ENCODE measurements at places on chromosomes 3 and 15.

DNA sequence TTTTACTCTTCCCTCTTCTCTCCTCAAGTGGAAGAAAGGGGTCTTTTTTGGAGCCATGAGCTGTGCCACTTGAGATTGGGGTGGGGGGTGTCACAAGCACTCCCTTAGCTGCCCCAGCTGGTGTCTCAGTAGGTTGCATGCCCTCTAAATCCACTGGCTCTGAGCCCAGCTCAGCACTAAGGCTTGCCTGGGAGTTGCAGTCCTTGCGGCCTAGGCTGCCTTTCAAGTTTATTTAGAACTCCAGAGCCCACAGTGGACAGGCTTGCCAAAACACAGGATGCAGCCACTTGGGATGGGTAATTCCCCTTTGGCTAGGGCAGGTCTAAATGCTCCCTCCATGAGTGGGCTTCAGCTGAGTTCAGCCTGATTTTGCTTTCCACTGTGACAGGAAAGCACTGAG is 24.7 kb downstream of the C3orf20 start:
- no peak for DNase-seq

GRCh38 chr15:92098869-92099268 is 245.4 kb downstream of the SLCO3A1 start:
- no peak for DNase-seq

DNA sequence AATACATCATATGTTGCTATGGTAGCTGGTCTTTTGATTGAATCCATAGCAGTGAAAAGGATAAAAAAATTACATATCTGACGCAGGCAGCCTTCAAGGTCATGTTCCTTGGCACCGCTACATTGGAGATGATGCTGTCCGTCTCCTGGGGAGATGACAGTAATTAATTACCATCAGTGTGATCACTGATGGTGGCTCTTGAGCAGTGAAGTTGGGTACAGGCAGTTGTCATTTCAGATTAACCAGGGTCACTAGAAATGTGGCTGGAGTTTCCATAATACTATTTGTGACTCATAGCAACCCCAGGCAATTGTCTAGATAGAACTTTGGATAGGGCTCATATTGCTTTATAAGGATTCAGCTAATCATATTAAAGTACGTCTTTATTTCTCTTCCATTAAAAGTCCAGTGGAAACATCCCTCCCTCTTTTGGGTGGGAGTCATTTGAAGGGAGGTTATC is 136.3 kb downstream of the THSD4 start:
- no peak for DNase-seq

- no peak for DNase-seq
Measured at GRCh38 chr3:43231276-43232000, 54.9 kb upstream of the SNRK start.

- no peak for DNase-seq
Measured at GRCh38 chr15:51051776-51052175, 42.9 kb downstream of the TNFAIP8L3 start.

DNA sequence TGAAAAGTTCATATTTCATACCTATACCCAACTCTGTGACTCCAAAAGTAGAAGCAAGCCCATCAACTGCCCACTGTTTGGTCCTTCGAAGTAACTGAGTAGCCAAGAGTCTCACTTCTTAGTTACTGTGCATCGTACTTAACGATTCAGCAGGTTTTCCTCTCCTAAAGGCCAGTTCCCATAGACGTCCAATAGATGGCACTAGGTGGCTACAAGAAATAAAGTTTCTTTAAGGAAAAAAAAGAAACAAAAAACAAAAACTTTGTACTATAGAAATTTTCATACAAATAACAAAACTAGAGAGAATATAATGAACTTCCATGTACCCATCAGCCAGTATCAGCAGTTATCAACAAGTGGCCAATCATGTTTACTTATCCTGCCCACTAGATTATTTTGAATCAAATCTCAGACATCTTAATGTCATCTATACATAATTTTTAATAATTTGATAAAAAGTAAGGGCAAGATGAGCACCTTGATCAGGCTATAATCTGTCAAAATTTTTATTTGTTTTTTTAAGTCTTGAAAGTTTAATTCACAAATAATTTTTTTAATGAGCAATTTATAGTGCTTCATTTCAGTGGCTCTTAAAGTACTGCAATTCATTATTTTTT is 63.8 kb upstream of the ACP3 start:
- DNase-seq, result peak; percentile 51

GRCh38 chr3:71709908-71710511 is 15.2 kb downstream of the EIF4E3 start:
- DNase-seq, result no peak

DNA sequence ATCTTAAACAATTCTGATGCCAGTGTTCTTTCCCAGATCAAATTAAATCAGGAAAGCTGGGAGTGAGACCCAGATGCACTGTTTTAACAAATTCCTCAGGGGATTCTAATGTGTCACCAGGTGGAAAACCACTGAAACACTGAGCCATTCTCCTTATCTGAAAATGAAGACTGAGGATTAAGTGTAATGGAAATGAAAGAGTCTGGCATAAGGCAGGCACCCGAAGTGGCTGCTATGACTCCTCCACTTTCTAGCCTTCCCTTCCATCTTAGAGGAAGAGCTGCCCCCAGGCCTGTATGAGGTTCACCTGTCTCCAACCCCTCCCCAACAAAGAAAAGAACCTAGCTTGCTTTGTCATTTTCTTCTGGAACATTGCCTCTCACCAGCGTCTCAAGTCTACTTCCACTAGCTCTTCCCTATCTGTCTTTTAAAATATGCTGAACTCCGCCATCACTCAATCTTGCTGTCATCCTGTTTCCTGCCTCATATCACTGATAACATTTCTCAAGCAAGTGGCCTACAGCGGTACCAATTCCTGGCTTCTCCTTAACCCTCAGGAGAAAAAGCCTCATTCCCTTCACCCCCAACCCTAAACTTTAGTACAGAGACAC is 13.7 kb upstream of the ABHD2 start:
- DNase-seq, result no peak

GRCh38 chr15:36880913-36881460 is 219.4 kb downstream of the MEIS2 start:
- DNase-seq, result no peak

DNA sequence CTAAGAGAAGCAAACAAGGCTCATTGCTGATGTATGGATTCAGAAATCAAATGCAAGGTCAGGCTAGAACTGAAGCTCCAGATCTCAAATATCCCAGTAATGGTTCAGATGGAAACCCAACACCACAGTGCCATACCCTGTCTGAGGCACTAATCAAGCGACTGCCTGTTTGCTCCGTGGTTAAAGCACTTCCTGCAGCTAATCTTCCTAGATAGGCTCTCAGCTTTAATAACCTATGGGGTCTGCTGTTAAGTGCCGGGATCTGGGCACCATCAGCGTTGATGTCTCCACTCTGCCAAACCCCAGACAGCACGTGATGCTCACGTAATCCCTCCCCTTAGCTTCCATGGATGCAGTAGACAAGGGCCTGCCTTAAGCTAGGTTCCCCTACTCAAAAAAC is 262.6 kb downstream of the MECOM start:
- DNase-seq, result no peak

GRCh38 chr3:13348661-13349396 is 71.3 kb downstream of the NUP210 start:
- DNase-seq, result no peak

- no peak for DNase-seq
Measured at GRCh38 chr3:159250961-159251360, 449.1 kb downstream of the MFSD1 start.

GRCh38 chr15:63354821-63355650 is 26.6 kb downstream of the CA12 start:
- DNase-seq, result no peak

GRCh38 chr3:5194341-5194740 is 6.8 kb downstream of the EDEM1 start:
- no peak for DNase-seq

DNA sequence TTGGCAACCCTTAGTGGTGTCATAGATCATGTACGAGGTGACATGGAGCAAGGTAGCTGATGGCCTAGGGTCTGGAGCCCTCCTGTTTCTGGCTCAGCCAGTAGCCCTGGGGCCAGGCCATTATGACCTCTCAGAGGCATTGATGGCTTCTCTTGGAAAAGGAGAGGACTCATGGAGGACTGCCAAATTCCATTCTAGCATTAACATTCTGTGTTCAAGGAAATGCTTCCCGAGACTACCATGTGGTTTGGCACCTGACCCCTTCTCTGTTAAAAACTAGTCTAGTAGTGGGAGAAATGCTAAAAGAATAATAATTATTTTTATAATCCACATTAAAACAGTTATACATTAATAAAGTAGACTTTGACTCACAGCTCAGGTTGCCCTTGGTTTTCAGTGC is 40.2 kb upstream of the ADAMTSL3 start:
- DNase-seq, result no peak

DNA sequence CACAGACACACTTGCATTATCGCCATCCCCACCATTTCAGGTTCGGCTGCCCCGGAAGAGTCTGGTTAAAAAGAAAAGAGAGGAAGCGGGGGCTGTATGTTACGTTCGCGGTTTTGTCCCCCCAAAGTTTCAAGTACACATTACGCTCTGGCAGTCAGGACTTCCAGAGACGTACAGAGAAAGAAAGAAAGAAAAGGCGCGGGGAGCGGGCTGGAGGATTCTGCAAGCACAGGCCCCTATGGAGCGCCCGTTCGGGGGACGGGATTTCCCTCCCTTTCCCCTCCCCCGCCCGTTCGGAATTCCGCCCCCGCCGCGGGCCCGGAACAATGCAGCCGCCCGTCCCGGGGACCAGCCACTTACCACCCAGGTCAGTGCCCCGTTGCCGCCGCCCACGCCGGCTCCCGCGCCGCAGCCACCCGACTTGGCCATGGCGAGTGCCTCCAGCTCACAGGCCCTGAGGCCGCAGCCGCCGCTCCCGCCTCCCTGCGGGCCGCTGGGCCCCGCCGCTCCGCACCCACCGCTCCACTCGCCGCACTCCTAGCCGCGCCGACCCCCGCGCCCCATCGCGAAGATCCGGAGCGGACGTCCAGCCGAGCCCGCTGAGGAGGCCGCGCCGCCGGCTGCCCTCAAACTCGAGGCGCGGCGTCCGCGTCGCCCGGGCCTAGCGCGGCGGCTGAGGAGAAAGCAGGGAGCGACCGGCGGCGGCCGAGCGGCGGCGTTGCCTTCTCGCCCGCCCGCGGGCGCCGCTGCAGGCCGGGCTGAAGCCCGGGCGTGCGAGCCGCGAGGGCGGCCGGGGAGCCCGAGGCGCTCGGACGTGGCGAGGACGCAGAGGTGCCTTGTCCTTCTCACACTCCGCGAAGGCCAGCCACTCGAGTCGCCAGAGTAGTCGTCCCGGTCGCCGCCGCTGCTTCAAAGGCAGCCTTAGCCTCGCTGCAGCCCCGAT is 567 bp downstream of the TOP2B start:
- DNase-seq, result peak; percentile 63

GRCh38 chr3:61978460-61979419 is 394.6 kb downstream of the FEZF2 start:
- no peak for DNase-seq

GRCh38 chr3:108406063-108406660 is 104.2 kb downstream of the MYH15 start:
- no peak for DNase-seq

DNA sequence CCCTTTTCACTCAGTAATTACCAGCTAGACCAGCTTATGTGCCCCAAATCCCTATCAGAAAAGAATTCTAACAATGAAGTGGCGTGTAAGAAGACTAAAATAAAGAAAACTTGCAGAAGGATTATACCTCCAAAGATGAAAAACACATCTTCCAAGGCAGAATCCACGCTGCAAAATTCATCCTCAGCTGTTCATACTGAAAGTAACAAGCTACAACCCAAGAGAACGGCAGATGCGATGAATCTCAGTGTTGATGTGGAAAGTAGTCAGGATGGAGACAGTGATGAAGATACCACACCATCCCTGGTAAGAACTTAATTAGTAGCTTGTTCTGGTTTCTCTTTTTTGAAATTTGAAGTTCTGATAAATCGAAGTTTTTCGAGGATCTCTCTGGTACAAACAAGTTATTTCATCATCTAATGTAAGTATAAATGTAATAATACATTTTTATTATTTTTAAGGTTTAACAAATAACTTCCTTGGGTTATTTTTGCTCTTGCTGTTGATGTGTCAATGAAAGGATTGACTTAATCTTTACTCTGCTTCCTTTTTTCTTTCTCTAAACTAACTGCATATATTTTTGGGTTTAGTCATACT is 1.4 kb downstream of the WDR76 start:
- DNase-seq, result no peak

DNA sequence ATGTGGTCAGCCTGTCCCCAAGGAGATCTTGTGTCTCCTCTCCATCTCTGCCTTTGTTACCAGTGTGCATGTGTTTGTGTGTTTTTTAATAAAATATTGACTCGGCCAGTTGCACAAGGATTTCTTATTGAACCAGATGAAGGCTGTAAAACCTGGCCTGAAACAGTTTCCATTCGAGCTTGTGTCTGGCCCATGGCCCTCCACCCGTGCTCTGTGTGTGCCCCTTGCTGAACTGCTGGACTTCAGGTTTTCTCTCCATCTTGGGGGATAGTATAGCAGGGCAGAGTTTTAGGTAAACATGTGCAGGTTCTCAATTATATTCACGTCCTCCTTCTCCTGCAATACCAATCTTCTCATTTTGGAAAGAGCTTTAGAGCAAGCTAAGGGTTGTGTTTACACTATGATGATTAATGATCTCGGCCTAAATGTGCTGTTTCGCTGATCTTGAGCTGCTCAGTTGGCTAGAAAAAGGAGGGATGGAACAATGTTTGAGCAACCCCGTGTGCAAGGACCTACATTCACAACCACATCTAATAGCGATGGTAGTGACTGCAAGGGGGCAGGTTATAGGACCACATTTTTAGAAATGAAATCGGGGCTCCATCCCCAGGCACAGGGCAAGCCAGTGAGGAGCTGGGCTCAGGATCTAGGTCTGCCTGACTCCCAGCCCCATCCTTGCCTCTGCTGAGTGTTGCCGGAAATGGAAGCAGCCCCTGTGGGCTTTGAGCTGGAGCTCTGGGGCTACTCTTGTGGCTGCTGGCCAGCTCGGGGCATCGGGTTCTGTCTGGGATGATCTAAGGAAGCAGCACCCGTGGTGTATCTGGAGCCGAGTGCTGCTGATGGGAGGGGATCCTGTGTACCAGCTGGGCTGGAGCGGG is 47.7 kb downstream of the CMTM6 start:
- no peak for DNase-seq

- DNase-seq, result no peak
Measured at GRCh38 chr3:127718916-127719290, 46.2 kb downstream of the ABTB1 start.

GRCh38 chr3:13954266-13954665 is 74.4 kb upstream of the WNT7A start:
- DNase-seq, result no peak

DNA sequence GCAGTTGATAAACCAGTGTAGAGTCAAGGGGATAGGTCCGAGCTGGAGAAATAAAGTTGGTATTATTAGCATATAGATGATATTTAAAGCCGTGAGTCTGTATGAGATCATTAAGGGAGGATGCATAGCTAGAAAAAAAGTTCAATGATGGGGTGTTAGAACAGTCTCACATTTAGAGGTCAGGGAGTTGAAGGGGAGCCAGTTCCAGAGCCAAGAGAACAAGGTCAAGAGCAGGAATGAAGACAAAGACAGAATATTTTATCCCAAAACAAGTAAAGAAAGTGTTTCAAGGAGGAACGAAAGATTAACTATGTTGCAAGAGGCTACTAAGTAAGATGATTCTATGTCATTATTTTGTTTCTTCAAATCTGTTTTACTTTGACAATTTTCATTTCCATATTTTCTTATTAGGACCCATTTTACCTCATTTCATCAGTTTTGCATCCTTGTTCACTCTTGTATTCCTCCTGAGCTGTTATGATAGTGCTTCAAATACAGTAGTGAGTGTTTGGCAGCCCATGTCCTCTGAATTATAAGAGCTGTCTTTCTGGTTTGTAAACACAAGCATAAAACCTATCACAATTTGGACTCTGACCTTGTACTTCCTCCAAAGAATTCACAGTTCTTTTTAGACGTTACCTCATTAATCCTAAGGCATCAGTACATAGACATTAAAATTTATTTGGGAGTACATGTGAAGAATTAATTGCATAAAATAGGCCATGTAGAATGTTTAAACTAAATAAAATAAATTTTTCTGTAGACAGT is 695.7 kb upstream of the NECTIN3 start:
- no peak for DNase-seq

All from SW480 (cell line).